Left renal pelvis (tissue), 4 donors: ENCODE measurements at places on chromosomes 4 and X.

GRCh38 chr4:31362756-31363155 lies 642.6 kb downstream of the PCDH7 start:
- DNase-seq: no peak

GRCh38 chrX:6279277-6279909 lies 50.7 kb upstream of the NLGN4X start:
- no peak for DNase-seq

DNA sequence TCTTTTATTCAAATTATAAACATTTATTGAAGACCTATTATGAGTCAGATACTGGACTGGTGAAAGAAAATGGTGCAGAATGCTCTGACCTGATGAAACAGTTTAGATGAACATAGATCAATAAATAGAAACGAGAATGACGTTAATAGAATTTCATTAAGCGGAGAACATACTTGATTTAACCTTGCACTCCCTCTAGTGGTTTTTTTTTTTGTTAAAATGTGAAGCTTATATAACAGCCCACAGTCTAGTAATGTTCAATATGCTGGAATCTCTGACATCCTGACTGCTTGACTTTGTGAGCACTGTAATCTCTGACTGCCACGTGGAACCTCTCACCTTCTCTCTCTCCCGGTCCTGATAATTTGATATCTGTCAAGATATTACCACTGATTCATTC lies 32.3 kb downstream of the HDAC8 start:
- no peak for DNase-seq

- no peak for DNase-seq
Observed at GRCh38 chr4:20490734-20491133, 209.5 kb upstream of the PACRGL start.

DNA sequence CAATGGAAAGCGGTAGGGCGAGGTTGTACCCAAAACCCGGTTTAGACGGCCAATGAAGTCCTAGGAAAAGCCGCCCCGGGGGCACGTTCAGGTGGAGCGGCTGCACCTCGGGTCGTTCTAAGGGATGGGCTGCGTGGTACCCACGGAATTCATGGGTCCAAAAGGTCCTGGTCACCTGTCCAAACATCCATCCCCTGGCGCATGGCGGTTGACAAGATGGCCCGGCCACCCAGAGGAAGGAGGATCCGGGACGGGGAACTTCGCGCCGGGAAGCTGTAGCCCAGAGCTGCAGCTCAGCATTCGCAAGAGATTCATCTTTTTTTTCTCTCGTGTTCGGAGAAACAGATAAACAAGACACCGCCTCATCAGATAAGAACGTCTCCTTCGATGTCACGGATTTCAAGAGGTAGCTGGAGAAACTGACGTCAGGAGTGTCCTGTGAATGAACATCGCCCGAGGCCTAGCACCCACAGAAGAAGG lies 10.9 kb downstream of the PITX2 start:
- no peak for DNase-seq

DNA sequence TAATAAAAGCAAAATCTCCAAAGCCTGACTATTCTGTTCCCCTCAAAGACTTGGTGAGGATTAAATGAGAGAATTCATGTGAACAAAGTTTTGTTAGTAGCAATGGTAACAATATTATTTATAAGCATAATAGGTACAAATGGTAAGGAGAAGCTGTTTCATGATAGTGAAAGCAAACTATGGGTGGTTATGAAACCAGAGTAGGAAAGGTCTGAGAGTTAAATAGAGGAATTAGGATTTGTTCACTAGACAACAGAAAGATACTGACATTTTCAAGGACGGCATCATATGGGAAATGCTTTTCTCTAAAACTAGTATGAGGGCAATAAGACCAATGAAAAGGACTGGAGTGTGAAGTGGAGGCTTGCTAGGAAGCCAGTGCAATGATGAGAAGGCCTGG lies 128.6 kb upstream of the FTHL17 start:
- DNase-seq: no peak

GRCh38 chrX:10507876-10508275 lies 112.5 kb downstream of the MID1 start:
- no peak for DNase-seq

- DNase-seq: no peak
Observed at GRCh38 chrX:15694941-15695451, 30.4 kb upstream of the CLTRN start.

DNA sequence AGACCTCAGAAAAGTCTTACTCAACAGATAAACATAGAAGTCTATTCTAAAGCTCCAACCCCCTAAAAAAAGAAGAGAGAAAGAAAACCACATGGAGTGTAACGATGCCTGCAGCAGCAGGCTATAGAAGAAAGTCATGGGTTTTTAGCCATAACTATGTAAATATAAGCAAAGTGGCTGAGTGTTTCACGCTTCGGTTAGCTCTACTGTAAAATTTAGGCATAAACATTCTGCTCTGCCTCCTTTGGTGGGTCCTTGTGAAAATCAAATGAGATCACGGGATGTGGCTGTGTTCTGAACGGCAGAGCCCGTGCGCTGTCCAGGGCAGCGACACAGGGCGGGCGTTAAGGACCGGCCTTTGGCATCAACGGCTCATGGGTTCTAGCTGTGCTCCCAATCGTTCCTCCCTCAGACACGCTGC lies 78.4 kb downstream of the IRF2 start:
- no peak for DNase-seq

DNA sequence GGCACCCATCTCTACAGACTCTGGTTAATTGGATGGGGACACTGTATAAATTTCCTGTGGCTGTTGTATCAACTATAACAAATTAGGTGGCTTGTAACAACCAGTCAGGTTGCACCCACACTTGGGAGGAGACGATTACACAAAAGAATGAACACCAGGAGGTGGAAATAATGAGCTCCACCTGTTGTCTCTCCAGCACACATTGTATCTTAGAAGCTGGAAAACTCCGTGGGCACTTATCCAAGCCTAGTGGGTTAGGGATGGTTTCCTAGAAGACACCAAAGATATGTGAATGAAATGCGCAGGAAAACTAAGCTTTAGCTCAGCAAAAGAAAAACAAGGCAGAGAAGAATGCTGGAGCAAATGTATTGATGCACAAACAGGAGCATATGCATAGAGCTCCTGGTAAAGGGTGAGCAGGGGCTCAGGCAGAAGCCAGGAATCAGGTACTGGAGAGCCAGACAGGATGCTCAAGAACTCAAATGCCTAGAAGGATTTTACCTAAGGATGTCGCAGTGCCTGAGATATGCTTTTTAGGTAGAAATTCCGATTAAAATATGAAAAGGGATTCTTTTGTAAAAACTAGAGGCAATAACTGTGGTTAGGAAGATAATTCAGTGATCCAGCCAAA lies 111.7 kb downstream of the GALNTL6 start:
- no peak for DNase-seq

DNA sequence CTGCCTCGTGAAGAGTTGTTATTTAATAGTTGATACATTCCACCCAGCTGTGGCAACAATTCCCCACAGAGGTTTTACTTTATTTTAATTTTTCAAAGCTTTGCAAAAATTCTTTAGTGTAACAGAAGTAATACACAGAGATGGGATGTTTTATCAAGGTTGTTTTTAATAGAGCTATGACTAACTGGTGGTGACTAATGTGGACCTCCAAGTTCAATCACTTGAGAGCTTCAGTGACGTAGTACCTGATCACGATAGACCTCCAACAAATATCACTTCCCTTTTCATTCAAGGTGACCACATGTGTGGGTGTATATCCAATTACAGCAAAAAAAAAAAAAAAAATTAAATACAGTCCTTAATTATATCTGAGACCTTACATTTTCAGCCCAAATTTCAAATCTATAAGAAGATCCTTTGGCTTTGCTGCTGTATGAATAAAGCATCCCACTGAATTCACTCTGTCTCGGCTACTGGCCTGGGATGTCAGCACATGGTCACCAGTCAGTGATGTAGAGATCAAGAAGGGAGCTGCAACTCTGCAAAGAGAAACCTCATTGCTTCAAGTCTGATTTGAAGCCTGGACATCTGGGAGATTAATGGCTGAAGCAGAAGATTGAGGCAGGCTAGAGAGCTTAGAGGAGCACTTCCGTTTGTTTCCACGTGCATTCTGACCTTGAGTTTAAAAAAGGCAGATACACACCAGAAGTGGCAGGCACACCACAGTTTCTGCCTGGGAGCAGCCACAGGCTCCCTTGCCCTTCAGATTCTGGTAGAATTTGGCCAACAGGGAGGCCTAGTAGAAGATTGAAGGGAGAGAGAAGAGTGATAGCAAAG lies 345.9 kb upstream of the NOCT start:
- no peak for DNase-seq

GRCh38 chr4:185520119-185520518 lies 15.2 kb downstream of the PDLIM3 start:
- DNase-seq: no peak

- DNase-seq: no peak
Observed at GRCh38 chrX:46039526-46039925, 505.7 kb downstream of the ZNF674 start.

GRCh38 chr4:82484996-82485783 lies 54.8 kb downstream of the ENOPH1 start:
- DNase-seq: no peak

DNA sequence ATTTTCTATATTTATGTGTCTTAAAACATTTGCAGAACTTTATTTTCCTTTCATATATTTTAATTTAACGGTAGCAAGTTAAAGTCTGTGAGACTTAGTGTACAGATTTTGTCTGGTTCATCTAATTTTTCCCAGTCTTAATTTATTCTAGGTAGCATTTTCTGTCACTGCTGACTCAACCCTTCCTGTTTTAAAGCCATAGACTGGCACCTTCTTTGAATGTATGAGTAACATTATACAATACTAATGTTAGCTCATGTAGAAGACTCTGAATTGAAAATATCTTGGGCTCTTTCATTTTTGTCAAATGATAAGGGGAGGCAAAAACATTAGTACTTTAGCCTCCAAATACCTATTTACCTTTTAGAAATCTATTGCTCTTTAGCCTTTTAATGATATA lies 43.6 kb downstream of the BLTP1 start:
- DNase-seq: no peak

GRCh38 chr4:122041312-122041711 lies 89.5 kb upstream of the TRPC3 start:
- no peak for DNase-seq

- DNase-seq: no peak
Observed at GRCh38 chr4:153257151-153257620, 52.9 kb downstream of the TRIM2 start.

DNA sequence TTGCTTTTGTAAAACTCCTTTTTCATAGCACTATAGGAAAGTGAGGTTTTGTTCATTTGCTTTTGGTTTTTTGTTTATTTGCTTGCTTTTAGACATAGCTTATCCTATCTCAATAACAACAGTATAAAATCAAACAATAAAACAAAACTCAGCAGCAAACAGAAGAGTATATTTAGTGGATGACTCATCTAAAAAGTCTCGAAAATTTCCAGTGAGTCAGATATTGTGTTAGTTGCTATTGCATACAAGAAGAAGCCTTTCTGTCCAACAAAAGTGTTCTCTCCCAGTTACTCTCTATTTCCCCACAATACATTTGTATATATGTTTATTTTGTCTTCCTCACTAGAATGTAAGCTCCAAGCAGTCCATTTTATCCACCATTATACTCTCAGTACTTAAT lies 36.0 kb upstream of the NPNT start:
- no peak for DNase-seq

GRCh38 chr4:75432683-75433082 lies 81.5 kb downstream of the RCHY1 start:
- no peak for DNase-seq

GRCh38 chrX:114787061-114787460 lies 203.2 kb downstream of the HTR2C start:
- no peak for DNase-seq

DNA sequence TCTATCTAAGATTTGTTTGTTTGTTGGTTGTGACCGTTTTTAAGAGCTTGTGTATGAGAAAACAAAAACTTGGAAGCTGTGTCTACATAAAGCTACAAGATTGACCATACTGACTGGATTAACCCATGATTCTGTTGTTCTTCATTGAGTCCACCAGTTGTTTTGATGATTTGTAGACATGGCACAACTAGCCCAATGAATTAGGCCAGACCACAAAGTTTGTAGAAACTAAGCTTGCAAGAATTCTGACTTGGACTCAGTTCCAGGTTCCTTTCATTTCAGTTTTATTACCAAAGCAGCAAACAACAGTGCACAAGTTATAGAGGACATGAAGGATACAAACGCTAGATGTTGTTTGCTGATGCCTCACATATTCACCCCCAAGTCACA lies 119.3 kb downstream of the RASGEF1B start:
- DNase-seq: peak; percentile 14

- no peak for DNase-seq
Observed at GRCh38 chrX:24990535-24990934, 25.2 kb downstream of the ARX start.

- no peak for DNase-seq
Observed at GRCh38 chr4:41709844-41710481, 38.6 kb downstream of the PHOX2B start.

GRCh38 chrX:2220829-2221567 lies 279.8 kb downstream of the DHRSX start:
- no peak for DNase-seq

- DNase-seq: no peak
Observed at GRCh38 chr4:2626231-2626630, 89.8 kb downstream of the FAM193A start.

DNA sequence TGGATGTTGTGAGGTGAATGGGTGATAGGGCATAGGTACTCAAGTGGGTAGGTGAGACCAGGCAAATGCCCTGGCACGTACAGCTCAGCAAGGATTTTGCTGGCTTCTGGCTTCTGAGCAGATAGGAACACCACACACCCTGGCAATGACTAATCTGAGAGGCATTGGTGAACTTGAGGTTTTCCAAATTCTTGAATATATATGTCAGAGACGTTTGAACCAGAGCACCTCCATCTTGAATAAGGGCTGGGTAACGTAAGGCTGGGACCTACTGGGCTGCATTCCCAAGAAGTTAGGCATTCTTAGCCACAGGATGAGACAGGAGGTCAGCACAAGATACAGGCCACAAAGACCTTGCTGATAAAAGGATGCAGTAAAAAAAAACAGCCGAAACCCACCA lies 204.5 kb downstream of the NLGN4X start:
- DNase-seq: no peak

- no peak for DNase-seq
Observed at GRCh38 chr4:67725132-67725531, 24.2 kb upstream of the UBA6 start.

GRCh38 chr4:8176547-8177399 lies 18.2 kb upstream of the ABLIM2 start:
- DNase-seq: no peak

- DNase-seq: no peak
Observed at GRCh38 chrX:19956306-19956705, 34.6 kb downstream of the BCLAF3 start.

- no peak for DNase-seq
Observed at GRCh38 chr4:92969650-92970379, 666.0 kb downstream of the GRID2 start.

DNA sequence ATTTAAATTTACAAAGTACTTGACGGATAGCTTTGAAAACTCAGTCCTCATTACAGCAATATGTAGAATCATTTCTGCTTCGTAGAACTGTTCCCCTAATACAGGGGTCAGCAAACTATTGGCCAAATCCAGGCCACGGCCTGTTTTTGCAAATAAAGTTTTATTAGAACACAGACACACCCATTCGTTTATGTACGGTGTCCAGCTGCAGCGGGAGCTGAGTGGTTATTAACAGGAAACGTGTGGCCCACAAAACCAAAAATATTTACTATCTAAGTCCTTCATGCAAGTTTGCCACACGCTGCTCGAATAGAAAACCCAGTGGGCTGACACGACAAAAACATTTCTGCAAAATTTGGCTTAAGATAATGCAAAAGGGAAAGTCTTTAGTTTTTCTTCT lies 146.5 kb downstream of the AFAP1 start:
- no peak for DNase-seq

GRCh38 chr4:89588421-89588820 lies 248.5 kb downstream of the SNCA start:
- no peak for DNase-seq
